Mucosa of descending colon (tissue), 3 donors: ENCODE measurements at places on chromosomes 4 and X. TPM values are rescaled to one million over a fixed set of nuclear protein-coding genes. Genes with fewer than 3 reads are reported as not detected.

DNA sequence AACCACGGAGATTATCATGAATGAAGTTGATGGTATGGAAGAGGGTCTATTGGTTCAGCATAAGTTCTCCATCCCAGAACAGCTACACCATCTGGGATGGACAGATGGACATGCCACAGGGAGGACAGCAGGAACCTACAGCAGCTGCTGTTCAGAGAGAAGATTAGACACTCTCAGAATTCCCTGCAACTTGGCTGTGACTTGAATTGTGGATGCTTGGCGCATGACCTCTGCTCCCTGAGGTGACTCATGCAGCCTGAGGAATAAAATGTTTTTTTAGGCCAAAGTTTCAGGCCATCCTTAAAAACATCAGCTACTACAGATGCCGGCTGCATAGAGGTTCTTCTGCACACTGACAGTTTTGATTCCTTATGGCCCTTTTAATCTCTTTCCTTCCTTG lies 97.3 kb downstream of the RS1 start:
- no peak for DNase-seq

Gene XAGE1A
- not detected for total RNA-seq

DNA sequence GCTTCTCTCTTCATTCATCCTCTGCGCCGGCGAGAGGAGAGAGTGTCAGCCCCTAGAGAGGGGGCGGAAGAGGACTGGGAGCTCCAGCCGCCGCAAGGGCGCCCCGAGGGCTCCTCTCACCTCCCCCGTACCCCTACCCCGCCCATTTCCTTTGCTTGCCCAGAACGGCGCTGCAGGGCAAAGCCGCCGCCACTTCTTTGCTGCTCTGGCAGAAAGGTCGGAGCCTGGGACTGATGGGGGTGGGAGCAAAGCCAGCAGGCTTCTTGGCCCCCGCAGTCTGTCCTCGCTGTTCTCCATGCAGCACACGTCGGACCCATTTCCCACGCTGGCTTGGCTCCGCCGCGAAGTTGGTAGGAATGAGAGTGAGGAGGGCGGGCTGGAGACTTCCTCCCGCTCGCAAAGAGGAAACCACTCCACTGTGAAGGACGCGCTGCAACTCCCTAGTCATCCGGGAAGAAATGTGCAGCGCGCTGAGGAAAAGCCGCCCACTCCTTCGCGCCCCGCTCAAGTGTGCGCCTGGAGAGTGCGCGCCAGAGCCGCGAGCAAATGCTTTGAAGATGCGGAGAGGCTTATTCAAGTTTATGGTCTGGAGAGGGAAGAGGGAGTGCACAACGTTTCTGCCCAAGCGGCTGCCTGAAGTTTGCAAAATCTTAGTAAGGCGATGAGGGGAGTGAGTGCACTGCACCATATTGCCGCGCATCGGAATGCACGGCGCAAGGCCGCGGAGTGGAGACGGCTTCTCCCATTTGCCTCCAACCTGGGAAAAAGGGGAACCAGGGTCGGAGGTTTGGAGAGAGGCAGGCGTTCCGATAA lies 2.8 kb upstream of the PCDH7 start:
- DNase-seq = peak; percentile 16

- DNase-seq = no peak
These were observed 19.9 kb downstream of the CC2D2A start for GRCh38 chr4:15489551-15489950.

- DNase-seq = no peak
These were observed 850.1 kb downstream of the TRIML1 start for GRCh38 chr4:188989371-188989770.

- DNase-seq = no peak
These were observed 224.2 kb upstream of the EMCN start for GRCh38 chr4:100742045-100742444.

GRCh38 chrX:31604629-31605221 lies 532.9 kb upstream of the FTHL17 start:
- DNase-seq = no peak

Gene PROM1
- 52.0 TPM for total RNA-seq

DNA sequence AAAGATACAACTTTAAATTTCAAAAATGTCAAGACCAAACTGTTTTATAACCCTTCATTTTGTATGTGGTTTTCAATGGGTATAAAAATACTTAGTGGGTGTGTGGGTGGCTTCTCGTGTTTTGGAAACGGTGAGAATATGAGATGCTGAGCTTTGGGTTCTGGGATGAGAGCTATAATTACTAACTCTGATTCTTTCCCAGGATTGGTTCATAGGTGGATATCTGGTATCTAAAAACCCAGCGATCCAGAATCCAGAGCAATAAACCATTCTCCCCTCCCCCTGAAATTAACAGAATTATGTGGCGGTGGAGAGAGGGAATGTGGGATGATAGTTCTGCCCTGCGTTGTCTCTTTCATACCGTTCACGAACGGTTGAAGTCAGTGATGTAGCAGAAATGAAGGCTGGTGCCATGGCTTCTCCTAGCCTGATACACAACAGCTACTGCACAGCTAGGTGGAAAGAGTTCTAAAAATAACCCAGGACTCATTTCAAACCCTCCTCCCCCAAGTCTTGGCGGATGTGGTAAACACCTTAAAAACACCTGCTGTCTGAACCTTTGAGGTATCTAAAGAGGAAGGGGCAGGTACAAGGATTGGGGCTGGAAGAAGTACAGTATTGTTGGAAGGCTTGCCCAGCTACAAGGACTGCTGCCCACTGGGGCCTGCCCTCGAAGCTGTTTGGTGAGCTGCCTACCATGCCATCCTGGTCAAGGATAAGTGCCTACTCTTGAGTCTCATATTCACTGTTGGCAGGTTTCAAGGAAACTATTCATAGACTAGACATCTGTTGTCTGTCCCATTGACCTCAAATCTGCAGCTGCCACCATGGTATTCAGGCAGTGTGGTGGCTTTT lies 44.5 kb downstream of the SEPTIN11 start:
- DNase-seq = no peak

GRCh38 chr4:94370533-94371254 lies 28.1 kb upstream of the HPGDS start:
- no peak for DNase-seq

- peak; percentile 45 for DNase-seq
These were observed 137.6 kb upstream of the KLF3 start for GRCh38 chr4:38526412-38526811.

- no peak for DNase-seq
These were observed 49.6 kb downstream of the DKK2 start for GRCh38 chr4:106986486-106986885.

- no peak for DNase-seq
These were observed 125.9 kb upstream of the ANK2 start for GRCh38 chr4:112923516-112923915.

DNA sequence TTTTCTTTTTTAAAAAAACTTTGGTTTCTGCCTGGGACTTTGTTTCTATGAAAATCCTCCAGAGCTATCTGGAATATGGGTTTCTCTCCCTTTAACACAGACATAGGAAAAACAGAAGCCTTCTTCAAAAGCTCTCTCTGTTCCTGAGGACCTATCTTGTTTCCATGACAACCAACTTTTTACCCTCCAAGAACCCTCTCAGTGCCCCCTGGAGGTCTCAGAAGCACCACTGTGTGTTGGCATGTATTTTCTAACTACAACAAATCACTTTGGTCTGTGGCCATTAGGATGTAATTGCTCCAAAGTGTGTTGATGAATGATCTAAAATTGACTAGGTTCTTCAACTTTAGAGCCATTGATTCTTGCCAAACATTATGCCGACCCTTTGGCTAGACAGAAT lies 1331.6 kb downstream of the ADGRL3 start:
- DNase-seq = no peak

Gene FATE1
- total RNA-seq = not detected

GRCh38 chr4:76968937-76969336 lies 19.4 kb downstream of the SEPTIN11 start:
- no peak for DNase-seq

DNA sequence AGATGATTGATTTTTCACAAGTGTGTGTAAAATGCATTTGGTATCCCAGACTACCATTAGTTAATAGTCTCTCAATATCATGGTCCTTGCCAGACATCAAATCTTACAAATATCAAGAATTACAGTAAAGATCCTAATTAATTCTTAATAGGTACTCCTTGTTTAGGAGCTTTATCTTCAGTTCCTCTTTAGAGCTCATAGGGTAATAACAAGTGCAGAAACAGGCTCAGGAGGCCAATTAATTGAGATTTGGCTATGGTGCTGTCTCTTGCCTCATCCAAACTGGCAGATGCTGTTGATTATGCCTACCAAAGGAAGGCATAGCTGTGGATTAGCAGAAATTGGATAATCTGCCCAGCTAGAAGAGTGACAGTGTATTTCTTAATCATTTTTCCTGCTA lies 6.9 kb downstream of the MTMR1 start:
- DNase-seq = no peak

- no peak for DNase-seq
These were observed 419.9 kb upstream of the ZFP42 start for GRCh38 chr4:187575706-187576105.

DNA sequence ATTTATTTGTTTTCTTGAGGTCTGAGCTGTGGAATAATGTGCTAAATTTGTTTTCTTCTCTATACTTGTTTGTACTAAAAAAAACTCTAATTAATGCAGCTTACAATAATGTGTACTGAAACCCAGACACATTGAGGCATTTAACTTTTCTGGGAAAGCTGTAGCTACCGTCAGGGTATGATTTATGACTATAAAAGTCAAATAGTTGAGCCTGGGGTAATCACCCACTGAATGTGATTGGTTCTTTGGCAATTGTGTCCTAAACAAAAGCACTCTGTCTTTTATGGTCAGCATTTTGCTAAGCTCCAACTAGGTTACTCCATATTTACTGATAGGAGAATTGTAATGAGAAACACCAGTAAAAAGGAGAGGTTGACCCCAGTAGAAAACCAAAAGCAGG lies 65.9 kb upstream of the CBLL2 start:
- DNase-seq = no peak

GRCh38 chr4:165873298-165874071 lies 448 bp downstream of the TLL1 start:
- no peak for DNase-seq

Gene SLITRK4
- total RNA-seq = 0.29 TPM

DNA sequence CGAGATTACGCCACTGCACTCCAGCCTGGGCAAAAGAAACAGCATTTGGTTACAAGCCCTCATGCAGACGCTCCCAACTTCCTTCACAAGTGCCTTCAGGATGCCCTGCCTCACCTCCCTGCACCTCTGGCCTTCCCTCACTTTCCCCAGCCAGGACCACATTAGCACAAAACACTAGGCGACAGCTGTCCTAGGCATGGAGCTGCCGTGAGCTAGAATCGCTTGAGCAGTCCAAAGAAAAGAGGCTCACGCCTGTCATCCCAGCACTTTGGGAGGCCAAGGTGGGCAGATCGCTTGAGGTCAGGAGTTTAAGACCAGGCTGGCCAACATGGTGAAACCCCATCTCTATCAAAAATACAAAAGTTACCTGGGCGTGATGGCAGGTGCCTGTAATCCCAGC lies 15.8 kb downstream of the RNF212 start:
- DNase-seq = no peak

DNA sequence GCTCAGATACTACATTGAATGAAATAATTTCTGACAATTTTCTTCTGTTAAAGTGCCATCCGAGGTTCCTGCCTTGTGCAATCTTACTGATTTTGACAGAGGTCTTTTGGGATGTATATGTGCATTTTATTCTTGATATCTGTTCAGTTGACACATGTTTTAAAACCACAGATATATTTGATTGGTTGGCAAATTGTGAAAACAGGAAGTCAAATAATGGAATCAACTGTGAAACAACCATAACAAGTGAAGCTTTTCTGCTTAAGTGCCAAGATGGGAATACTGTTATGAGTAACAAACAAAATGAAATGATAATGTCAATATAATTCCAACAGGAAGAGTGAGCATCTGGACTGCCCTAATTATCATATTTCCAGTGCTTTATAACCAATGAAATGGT lies 84.9 kb upstream of the TET2 start:
- no peak for DNase-seq

DNA sequence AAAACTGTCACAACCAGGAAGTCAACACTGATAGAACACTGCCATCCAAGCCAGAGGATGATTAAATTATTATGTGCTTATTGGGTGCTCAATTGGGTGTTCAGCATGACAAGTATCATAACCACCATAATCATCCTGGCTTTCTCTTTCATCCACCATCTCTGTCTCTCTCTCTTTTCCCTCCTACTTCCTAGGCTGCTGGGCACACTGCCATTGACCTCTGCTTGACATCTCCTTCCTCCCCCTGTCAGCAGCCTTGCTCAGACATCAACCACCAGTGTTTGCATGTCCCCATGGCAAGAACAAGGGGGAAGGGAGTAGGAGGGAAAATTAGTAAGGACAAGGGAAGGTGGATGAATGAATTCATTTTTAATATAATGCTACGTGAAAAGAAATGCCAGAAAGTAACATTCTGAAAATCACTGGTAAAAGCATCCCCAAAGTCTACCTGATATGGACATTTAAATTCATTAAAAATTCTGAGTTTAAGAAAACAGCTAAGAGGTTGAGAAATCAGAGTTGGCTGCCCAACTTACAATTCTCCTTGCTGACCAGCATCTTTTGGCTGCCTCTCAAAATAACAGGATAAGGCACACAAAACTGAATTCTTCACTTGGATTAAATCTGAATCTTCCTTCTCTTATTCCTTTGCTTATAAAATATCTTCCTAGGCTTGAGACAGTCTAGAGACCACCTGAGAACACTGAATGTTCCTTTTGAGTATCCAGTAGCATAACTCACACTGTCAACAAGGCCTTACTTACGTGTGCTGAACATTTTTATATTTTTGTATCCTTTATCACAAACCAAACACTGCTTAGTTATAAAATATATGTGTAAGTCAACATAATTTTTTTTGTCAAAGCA lies 48.5 kb downstream of the SNCA start:
- no peak for DNase-seq

Gene NLGN3
- 0.46 TPM for total RNA-seq

Gene FAM193A
- 26.7 TPM for total RNA-seq

GRCh38 chr4:142500966-142501365 lies 345.1 kb downstream of the INPP4B start:
- DNase-seq = no peak

GRCh38 chr4:52718123-52718522 lies 33.1 kb downstream of the ERVMER34-1 start:
- no peak for DNase-seq

- DNase-seq = no peak
These were observed 17.1 kb upstream of the SMIM20 start for GRCh38 chr4:25896776-25897539.

Gene GAGE1
- total RNA-seq = not detected

Gene SPANXB1
- not detected for total RNA-seq

Gene CACNA1F
- 3.0 TPM for total RNA-seq

Gene PNMA3
- total RNA-seq = 0.17 TPM

- DNase-seq = no peak
These were observed 65.8 kb upstream of the SLC4A4 start for GRCh38 chr4:71272976-71273375.

Gene MAGEC2
- not detected for total RNA-seq

- peak; percentile 58 for DNase-seq
These were observed 2.9 kb downstream of the PAK3 start for GRCh38 chrX:111098874-111099273.

- DNase-seq = no peak
These were observed 82.8 kb upstream of the AMELX start for GRCh38 chrX:11210415-11210801.

Gene ADRA2C
- 2.3 TPM for total RNA-seq

GRCh38 chr4:142818031-142818430 lies 28.1 kb downstream of the INPP4B start:
- no peak for DNase-seq

Gene SERPINA7
- total RNA-seq = not detected
